ENCODE measurements at places on chromosomes 4 and X.

DNA sequence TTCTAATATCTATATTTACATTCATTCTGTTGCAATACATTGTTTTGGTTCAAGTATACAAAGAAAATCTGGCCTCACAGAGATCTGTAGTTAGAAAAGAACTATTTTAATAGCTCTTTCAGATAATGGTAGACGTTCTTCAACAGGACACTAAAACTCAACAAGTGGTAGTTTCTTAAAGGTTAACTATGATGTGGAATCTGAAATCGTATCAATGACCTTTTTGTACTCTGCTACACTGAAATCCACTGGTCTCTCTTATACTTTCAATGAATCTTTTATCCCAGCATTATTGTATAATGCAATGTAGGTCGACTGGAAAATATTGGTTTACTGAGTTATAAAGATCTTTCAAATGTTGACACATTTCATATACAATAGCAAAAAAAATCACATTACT, 12.7 kb downstream of the TMEM185A start:
- no peak for DNase-seq

- no peak for DNase-seq
Measured at GRCh38 chr4:128452415-128452814, 164.8 kb upstream of the PGRMC2 start.

GRCh38 chrX:40107291-40108161, 9.8 kb upstream of the BCOR start:
- peak; percentile 71 for DNase-seq

GRCh38 chr4:168605411-168605810, 108.6 kb downstream of the PALLD start:
- no peak for DNase-seq

DNA sequence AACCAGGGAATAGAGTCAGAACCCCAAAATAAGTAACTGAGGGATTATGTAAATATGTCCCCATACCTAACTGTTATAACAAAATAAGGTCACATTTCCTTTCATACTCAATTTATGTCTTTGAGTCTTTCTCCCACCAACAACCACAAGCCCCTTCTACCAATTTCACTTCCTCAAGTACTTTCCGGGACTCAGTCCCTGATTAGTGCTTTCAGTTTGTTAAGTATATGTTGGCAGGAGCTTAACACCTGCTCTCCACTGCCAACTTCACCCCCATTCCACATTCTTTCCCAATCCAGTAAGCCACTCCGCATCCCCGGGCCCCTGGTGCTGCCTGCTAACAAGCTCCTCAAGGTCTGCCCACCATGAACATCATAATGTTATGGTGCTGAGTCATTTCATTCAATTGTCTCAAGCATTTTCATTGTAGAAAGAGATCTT, 71.3 kb upstream of the SPRY1 start:
- no peak for DNase-seq

- DNase-seq, result no peak
Measured at GRCh38 chr4:108184453-108185049, 15.8 kb upstream of the LEF1 start.

- no peak for DNase-seq
Measured at GRCh38 chr4:174713821-174714220, 115.2 kb downstream of the GLRA3 start.

DNA sequence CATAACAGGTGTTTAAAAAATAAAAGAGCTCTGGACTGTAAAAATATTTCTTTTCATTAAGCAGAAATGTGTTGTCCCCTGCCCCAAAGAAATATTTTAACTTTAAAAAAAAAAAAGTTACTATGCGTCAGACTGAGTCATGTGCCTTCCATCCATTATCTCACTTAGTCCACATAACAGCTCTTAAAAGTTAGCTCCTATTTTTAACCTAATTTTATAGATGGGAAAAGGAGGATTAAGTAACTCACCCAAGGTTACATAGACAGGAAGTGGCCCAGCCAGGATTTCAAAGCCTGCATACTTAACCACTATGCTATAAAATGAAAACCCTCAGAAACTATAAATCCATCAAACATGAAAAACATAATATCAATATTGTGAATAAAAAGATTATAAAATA, 97.7 kb downstream of the MANBA start:
- no peak for DNase-seq

DNA sequence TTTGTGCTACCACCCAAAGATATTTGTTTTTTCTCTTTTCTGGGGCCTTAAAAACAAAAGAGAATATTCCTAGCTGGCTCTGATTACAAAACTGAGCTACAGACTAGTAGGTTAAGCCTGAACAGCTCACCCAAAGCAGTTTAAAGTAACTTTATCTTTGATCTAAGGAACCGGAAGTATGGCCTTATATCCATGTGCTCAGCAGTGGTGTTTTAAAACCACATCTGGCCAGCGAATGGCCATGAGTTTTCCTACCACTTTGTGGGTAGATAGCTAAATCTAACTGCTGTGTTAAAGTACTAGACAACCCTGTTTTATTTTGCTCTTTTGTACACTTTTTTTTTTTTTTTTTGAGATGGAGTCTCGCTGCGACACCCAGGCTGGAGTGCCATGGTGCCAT, 24.6 kb downstream of the ADGRG4 start:
- no peak for DNase-seq

GRCh38 chr4:109171070-109171469, 131.4 kb downstream of the COL25A1 start:
- DNase-seq, result no peak

GRCh38 chrX:49925176-49925575, 2.8 kb downstream of the CLCN5 start:
- DNase-seq, result no peak

- no peak for DNase-seq
Measured at GRCh38 chr4:183757060-183757459, 98.0 kb downstream of the TRAPPC11 start.

- no peak for DNase-seq
Measured at GRCh38 chr4:82823062-82823461, 24.5 kb upstream of the SCD5 start.

- DNase-seq, result no peak
Measured at GRCh38 chr4:40199179-40199670, 2.4 kb downstream of the RHOH start.

DNA sequence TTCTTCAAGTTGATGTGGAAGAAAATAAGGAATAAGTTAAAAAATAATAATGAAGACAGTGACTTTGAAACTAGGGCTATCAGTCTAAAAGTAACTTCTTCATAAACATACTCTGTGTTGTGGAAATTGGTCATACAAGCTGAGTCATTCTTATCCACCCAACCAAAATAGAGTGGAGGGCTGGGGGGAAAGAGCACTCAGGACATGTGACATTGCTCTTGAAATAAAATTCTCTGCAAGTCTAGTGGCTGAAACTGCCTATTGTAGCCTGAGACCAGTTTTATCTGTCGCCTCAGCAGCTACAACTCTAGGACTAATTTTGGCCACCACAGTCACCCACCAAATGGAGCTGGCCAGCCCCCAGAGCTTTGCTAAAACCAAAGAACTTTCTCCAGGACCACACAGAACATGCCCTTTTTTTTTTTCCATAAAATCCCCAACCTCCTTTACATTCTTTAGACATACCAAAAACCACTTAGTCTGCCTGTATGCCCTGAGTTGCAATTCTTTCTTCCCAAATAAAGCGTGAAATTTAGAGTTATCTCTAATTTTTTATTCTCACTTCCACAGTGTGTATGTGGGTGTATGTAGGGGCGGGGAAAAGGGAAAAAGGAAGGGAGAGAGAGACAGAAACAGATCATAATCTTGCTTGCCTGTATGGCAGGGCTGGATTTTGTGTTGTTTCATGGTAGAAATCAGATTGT, 23.0 kb upstream of the SLC25A4 start:
- DNase-seq, result no peak

- DNase-seq, result no peak
Measured at GRCh38 chrX:107102980-107103379, 15.6 kb downstream of the RBM41 start.

GRCh38 chr4:163350672-163351071, 7.0 kb downstream of the NPY5R start:
- DNase-seq, result no peak

- no peak for DNase-seq
Measured at GRCh38 chr4:23241408-23241807, 548.7 kb downstream of the GBA3 start.

GRCh38 chr4:74319470-74319869, 11.2 kb downstream of the EPGN start:
- no peak for DNase-seq

GRCh38 chr4:166458756-166459155, 585.7 kb downstream of the TLL1 start:
- no peak for DNase-seq

GRCh38 chrX:41825796-41826195, 97.6 kb downstream of the CASK start:
- DNase-seq, result no peak

All from NCI-H1092 treated with DMSO at 0.1 percent for 48 hours (cell line).